B cell (primary cell): ENCODE measurements at places on chromosomes 4 and X. TPM values are rescaled to one million over a fixed set of nuclear protein-coding genes. Genes with fewer than 3 reads are reported as not detected.

DNA sequence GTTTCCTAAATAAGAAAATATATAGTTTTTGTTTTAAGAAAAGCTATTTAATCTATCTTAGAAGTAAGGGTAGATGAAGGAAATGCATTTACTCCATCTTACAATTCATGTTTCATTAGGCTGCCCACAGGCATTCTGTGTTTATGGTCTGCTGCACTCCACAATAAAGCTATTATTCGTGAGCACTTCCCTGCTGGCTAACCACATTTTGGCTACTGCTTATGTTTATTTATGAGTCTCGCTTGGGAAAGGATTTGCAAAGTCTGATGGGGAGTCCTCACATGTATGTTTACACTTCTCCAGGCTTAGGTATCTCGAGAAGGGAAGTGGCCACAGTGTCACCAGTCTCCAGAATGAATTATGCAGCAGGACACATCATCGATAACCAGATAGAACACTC lies 260.8 kb upstream of the VCX start:
- H3K27ac ChIP-seq: no peak overlapping the region
- no peaks in the 10 kb centered on the region for H3K4me1 ChIP-seq
- DNase-seq: no peak
- no peak overlapping the region for H3K4me3 ChIP-seq
- no peaks in the 10 kb centered on the region for H3K27me3 ChIP-seq

GRCh38 chr4:24754571-24754970 lies 40.8 kb upstream of the SOD3 start:
- DNase-seq: no peak
- no peak overlapping the region for H3K4me3 ChIP-seq
- no peak overlapping the region for H3K27ac ChIP-seq
- H3K36me3 ChIP-seq: no peaks in the 10 kb centered on the region
- H3K27me3 ChIP-seq: no peaks in the 10 kb centered on the region

DNA sequence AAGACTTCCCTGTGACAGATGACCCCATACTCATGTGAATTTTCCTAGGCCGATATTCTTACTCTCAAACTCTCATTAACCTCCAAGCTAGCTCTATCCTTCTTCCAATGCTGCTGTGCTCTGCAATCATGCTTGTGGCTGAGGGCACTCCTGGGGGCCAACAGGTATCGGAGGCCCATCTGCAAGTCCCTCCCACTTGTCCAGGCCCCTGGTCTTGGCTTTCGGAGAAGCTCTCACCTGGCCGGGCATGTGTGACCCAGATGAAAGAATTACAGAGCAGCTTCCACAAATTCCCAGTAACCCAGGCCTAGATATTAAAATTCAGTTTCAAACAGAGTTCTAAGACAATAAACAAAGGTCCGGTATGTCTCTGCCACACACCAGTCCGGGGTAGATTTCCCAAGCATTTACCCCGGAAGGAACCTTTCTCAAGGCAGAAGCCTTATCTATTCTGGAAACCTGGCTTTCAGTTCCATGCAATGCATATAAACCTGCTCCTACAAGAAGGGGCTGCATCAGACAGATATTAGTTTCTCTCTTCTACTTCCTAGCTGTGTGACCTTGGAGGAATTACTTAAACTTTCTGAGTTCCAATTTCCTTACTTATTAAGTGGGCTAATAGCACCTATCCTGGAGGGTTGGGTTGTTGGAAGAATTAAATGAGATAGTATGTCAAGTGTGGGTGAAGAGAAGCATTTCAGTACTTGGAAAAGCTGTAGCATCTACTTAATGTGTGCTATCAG lies 270.8 kb downstream of the PTTG2 start:
- H3K36me3 ChIP-seq: no peaks in the 10 kb centered on the region
- no peaks in the 10 kb centered on the region for H3K27me3 ChIP-seq

DNA sequence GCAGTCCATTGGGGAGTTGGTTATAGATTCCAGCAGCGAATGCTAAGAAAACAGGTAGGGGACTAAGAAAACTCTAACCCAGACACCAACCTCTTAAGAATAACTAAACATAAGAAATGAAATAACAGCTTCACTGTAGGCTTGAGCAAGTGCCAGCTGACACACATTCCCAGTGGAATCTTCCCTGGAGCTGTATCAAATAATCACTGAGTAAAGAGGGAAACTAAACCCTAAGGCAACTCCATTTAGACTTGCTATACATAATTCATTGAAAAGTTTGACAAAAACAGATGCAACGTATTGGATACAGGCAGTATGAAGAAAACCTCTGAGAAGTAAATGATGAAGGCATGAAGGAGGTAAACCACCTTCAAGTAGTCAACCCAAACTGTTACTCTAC lies 293.5 kb downstream of the OPHN1 start:
- H3K4me1 ChIP-seq: no peaks in the 10 kb centered on the region
- H3K27ac ChIP-seq: no peak overlapping the region
- no peaks in the 10 kb centered on the region for H3K36me3 ChIP-seq
- H3K27me3 ChIP-seq: no peaks in the 10 kb centered on the region

DNA sequence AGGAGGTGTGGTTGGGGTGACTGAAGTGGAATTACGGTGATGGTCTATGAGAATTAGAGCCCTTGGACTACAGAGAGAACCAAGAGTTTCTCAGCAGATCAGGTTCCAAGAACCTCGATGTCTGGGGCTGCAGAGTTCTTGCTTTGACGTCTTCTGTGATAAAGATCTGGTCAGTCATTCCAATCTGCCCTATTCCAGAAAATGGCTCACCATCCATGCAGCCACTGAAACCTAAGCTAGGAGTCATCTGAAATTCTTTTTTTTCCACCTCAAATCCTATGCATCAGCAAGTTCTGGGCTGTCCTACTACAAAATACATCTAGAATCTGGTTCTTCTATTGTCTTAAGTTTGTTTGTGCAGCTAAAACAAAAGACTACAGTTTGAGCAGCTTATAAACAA lies 254.4 kb upstream of the PGRMC2 start:
- no peak overlapping the region for H3K4me3 ChIP-seq
- no peaks in the 10 kb centered on the region for H3K36me3 ChIP-seq
- DNase-seq: no peak
- no peak overlapping the region for H3K27ac ChIP-seq
- no peaks in the 10 kb centered on the region for H3K27me3 ChIP-seq
- no peaks in the 10 kb centered on the region for H3K4me1 ChIP-seq

DNA sequence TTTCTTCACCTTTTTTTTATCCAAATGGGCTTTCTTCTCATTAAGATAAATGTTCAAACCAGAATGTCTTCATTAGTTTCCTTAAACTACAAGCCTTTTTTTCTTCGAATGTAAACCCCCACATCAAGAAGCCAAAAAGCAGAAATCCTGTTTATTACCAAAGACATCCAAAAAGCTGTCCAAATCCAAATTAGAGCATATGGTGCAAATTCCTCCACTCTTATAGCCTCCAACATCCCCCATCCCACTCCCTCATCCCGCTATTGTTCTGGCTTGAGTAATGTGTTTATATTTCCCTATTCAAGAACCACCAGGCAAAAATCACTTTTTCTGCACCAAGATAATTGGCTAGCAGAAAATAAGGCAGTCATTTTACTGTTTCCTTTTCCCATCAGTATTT lies 315.1 kb upstream of the ADGRL3 start:
- no peaks in the 10 kb centered on the region for H3K4me1 ChIP-seq
- H3K27me3 ChIP-seq: no peaks in the 10 kb centered on the region
- no peak overlapping the region for H3K4me3 ChIP-seq
- no peaks in the 10 kb centered on the region for H3K36me3 ChIP-seq
- DNase-seq: no peak
- no peak overlapping the region for H3K27ac ChIP-seq

DNA sequence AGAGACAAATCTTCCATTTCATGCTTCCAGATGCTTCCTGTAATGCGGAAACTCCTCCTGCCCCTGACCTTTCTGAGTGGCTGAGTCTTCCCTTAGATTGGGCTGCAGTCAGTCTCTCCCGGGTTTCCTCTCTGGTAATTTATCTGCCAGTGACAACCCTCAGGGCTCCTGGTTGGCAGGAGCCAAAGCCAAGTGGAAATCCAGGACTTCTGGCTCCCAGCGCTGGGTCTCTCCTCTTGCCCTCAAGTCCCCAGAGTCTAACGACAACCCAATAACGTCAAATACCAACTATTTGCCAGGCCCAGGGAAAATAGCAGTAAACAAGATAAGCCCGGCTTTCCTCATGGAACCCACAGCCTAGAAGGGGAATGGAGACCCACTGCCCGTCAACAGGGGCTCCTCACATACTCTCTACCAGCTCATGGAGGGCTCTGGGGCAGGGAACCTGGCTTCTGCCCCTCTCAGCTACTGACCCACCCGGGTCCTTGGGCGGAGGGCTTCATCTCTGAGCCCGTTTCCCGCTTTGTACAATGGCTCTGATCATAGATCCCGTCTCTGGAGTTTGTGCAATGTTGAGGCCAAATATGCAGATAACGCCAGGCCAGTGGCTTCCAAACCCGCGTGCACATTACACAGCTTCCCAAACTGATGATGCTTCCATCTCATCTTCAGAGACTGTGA lies 1.1 kb upstream of the TBC1D14 start:
- peak overlapping the region; percentile 72 for H3K4me3 ChIP-seq
- no peaks in the 10 kb centered on the region for H3K27me3 ChIP-seq
- H3K36me3 ChIP-seq: no peaks in the 10 kb centered on the region
- peak overlapping the region; percentile 93 for H3K27ac ChIP-seq
- H3K4me1 ChIP-seq: peaks cover 33% of the 10 kb centered on the region
- no peak for DNase-seq

The DGKK gene
- total RNA-seq: not detected in 2 replicates

The TEX13C gene
- not detected in 2 replicates for total RNA-seq

The FOXO4 gene
- 41.4 and 48.7 TPM in 2 replicates for total RNA-seq
